ENCODE measurements at places on chromosomes 16 and 17. TPM values are rescaled to one million over a fixed set of nuclear protein-coding genes. Genes with fewer than 3 reads are reported as not detected.

Gene PLA2G10
- total RNA-seq = not detected

Gene PRRT2
- total RNA-seq = 54.5 TPM

- no peak for DNase-seq
These were observed 143.5 kb upstream of the TOX3 start for GRCh38 chr16:52690468-52690867.

DNA sequence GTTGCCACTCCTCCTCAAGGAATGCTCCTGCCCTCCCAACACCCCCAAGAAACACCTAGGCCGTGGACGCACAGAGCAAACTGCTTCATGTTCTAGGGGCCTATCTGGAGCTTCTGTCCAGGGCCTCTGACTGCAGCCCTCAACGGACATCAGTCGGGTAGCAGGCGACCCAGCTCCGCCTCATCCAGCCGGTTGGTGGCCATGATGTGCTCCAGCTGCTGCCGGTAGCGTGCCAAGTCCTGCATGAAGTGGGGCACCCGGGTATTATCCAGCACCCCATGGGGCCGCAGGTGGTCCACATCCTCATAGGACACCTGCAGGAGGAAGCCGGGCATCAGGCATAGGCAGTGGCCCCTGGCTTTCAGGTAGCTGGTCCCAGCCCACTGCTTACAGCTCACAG lies 6.3 kb downstream of the NOL3 start:
- DNase-seq = no peak

GRCh38 chr17:27601069-27601974 lies 29.7 kb upstream of the LGALS9 start:
- peak; percentile 82 for DNase-seq

DNA sequence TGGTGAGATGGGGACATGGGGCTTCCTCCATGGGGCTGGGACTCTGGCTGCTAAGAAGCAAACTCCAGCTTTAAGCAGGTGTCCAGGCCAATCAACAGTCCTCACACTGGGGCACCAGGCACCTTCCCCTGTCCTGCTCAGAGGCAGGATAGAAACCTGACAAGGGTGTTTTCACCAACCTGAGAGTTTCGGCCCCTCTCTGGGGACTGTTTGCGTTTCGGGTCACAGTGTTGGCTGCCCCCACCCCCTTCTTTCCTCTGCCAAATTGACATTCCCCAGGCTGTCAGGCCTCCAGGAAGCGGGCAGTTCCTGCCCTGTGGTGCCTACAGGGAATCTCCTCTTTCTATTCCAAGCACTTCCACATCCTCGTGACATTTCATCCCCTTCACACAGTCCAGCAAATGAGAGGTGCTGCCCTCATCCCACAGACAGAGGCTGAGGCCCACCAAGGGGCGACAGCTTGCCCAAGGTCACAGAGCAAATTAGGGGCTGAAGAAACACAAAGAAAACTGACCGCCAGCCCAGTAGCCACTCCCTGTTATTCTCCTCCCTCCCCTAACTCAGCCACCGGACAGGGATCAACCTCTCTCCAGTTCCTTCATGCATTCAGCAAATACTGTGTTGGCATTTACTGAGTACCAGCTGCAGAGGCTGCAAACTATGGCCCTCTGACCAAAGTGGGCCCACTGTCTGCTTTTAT lies 38.0 kb downstream of the MMP15 start:
- DNase-seq = no peak

GRCh38 chr16:3194792-3195191 lies 6.8 kb downstream of the OR1F1 start:
- no peak for DNase-seq

DNA sequence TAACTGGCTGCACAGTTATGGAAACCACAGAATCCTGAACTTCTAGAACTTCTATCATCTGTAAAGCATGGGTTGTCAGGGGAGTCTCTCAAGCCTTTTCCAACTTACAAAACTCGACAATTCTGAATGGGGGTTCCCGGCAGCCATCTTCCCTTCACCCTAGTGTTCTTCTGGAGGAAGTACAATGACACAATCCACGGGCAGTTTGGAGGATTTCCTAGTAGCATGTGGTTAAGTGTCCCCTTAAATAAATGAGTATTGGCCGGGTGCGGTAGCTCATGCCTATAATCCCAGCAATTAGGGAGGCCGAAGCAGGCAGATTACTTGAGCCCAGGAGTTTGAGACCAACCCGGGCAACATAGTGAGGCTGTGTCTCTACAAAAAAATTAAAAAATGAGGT lies 2.1 kb downstream of the SLC16A6 start:
- DNase-seq = no peak

- no peak for DNase-seq
These were observed 453.3 kb downstream of the WWOX start for GRCh38 chr16:78552716-78553115.
